ENCODE measurements at places on chromosomes 4 and X.
A peak's percentile ranks its signal among the peaks of the same experiment; 100 is the strongest.

DNA sequence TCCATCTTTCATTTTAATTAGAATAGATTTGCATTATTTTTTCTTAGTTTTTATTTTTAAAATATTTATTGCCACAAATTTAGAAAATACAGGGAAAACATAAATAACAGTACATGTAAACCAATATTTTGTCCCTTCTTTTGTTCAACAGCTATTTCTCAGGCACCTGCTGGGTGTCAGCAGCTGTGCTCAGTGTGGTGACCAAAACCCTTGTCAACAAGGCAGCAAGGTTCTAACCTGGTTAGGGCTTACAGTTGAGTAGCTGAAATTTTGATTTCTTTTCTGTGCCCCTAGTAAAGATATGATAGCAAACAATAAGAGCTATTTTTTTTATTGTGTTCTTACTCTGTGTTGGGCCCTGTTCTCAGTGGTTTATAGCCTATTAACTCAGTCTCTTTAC is 128.1 kb downstream of the PTTG2 start:
- no peak for DNase-seq

- no peak for DNase-seq
These were observed 36.5 kb downstream of the INPP4B start for GRCh38 chr4:142809559-142809958.

- no peak for DNase-seq
These were observed 14.3 kb downstream of the LRPAP1 start for GRCh38 chr4:3517731-3518510.

- peak; percentile 31 for DNase-seq
These were observed 810 bp downstream of the SPRY1 start for GRCh38 chr4:123397144-123398065.

GRCh38 chrX:71621603-71622002 is 3.3 kb upstream of the CXCR3 start:
- DNase-seq, result no peak
